ENCODE measurements at places on chromosomes 12 and 14.

DNA sequence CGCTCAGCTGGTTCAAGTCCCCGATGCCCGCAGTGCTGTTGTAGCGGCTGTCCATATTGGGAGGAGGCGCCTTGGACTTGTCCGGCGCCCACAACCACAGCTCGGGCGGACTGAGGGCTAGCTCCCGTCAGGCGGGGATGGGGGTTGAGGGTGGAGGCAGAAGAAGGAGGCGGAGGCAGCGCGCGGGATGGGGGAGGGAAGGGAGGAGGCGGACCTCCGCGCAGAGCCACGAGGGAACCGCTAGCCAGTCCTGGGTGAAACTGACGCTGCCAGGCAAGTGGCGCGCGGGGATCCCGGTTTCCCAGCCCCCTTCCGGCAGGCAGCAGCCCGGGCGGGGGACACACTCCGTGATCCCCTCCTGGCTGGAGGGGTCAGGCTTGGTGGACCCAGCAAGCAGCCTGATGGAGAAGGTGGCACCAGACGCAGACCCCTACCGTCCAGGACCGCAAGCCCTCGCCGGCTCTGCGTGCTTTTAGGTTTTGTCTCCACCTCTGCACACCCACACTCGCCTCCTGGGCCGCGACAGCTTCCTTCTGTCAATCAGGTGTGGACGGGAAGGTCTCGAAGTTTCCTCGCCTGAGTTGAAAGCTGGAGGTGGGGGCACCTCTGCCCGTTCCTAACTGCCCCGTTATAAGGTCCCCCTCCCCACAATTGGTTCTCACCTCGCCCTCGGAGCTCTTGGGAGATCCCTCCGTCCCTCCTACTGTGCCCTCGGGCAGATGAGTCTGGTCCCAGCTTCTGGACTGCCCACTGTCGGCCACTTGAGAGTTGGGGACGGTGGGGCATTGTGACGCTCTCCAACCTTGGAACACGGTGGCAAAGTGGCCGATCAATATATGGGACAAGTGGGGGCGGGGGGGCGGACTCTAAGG, at the start of gene CPNE8:
CPNE8 (minus strand) TSS at position 112 of the 872 bp plus-strand sequence; CDS start at position 55, 57 bp downstream.
- DNase-seq = peak; percentile 26

DNA sequence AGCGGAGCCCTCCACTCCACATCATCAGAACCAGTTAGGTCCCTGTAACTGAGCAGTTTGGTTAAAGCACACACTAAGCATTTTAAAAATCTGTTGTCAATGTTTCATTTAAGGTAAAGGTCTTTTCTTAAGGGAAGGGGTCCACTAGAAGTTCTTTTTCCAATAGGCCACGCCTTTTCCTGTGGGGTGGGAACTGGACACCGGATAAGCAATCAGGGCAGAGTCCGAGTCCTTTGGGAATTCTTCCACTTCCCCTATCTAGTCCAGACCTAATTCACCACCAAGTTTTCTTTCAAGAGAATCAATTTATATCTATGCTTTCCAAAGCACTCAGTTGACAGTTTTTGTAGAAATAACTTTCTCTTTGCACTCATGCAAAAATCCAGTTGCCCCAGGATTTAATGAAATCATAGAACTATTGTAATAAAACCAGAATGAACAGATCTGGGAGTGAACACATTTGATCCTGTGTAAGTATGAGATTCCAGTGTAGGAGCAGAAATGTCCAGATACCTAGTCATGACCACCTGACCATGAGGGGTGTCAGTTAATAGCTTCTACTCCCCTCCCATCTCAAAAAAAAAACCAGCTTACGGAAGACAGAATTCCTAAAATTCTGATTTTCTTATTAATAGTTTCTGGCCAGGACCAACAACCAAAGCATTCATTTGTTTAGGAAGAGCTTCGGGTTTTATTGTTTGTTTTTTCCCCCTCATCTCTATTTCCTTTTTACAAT, 11.7 kb downstream of the VPS37B start:
- no peak for DNase-seq

- peak; percentile 1 for DNase-seq
Observed at GRCh38 chr12:1844661-1845409, 24.5 kb downstream of the LRTM2 start.

DNA sequence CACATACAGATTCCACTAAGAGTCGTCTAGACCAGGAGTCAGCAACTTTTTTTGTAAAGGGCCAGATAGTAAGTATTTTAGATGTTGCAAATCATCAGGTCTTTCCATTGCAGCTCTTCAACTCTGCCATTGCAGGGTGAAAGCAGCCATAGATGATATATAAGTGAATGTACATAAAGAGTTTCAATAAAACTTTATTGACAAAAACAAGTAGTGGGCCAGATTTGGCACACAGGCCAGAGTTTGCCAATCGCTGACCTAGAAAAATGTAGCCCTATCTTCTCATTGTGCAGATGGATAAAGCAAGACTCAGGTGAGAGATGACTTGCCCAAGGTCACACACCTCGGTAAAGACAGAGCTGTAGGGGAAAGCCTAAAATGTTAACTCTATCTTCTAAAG, 474.7 kb downstream of the MED13L start:
- DNase-seq = no peak

DNA sequence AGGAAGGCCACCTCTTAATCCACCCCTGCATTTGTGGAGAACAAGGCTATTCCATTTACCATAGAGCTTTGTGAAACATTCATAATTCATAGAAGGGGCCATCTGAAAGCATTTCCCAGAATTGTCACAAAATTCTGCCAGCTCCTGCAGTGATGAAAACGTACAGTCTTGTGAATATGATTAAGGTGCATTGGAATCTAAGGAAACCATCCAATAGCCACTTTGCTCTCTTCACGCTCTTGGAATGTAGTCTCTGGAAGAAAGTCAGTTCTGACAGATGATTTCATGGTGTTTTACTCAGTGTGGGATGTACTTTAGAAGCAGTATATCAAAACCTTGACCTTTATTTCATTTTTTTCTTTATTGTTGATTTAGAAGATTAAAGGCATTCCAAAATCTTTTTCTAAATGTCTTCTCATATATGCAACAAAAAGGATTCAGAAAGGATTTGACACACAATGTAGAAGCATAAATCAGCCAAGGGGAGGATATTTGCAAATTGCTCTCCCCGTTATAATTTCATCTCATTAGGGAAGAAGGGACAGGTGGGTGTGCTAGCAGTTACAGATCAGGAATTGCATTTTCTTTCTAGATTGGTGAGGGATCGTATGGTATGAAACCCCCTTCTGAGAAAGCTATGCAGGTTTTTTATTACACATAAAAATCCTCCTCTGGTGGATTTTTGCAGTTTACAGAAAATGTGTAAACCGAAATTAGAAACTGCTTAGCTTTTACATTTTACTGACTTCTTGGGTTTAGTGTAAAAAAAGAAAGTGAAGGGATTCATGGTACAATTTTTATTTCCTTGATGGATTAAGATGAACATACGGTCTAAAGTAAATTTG, 390.2 kb downstream of the LRIG3 start:
- no peak for DNase-seq

DNA sequence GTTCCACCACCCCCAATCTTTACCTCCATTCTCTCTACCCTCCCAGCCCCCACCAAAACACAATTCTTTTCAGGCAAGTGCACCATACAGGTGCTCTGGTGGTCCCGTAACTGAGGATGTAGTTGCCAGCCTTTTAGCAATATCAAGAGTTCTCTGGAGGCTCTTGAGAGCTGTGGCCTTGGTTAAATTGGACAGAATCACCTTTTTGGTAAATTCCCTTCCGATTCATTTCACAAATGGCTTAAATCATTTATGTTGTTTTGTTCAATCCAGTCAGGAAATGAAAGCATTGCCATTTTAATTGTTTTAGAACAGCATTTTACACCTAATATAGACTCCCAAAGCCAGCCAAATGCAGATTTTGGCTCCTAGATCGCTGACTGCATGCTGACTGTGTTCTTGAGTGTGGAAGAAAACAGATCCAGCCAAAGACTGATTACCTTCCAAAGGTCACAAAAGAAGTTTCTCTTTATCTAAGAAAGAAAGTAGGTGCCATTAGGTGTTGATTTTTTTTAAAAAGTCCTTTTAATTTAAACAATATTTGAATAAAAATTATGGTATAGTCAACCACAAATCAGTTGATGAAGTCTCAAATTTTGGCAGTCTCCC, 25.6 kb downstream of the CRADD start:
- DNase-seq = no peak

DNA sequence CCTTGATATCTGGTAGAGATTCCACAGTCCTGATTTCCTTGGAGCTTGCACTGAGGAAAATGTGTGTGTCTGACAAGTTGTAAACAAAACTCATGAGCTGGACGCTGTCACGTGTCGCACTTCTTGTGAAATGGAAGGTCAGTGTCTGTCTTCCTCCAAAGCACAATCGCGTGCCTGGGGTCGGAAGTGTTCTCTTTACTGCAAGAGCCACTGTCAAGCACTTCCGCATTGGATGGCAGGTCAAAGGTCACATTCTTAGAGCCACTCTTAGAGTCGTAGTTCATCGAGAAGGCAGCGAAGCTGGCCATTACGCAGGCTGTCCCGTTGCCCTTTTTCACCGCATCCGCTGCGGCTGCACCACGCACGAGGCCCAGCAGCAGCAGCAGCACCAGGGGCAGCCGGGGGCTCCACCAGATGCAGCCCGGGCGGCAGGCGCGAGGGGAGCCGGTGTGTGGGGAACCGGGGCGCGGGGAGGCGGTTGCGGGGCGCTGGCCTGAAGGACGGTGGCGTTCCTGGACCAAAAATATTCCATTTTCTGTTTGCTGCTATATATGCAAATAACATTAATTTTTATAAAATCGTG, 45.0 kb downstream of the LRTM2 start:
- DNase-seq = no peak

GRCh38 chr12:119802472-119802871, 74.6 kb downstream of the CIT start:
- no peak for DNase-seq

- no peak for DNase-seq
Observed at GRCh38 chr12:7503686-7504415, at the start of gene CD163. Gene CD163, minus strand, starts transcription at chr12:7503777. Its CDS starts 87 bp downstream, at chr12:7503690.

DNA sequence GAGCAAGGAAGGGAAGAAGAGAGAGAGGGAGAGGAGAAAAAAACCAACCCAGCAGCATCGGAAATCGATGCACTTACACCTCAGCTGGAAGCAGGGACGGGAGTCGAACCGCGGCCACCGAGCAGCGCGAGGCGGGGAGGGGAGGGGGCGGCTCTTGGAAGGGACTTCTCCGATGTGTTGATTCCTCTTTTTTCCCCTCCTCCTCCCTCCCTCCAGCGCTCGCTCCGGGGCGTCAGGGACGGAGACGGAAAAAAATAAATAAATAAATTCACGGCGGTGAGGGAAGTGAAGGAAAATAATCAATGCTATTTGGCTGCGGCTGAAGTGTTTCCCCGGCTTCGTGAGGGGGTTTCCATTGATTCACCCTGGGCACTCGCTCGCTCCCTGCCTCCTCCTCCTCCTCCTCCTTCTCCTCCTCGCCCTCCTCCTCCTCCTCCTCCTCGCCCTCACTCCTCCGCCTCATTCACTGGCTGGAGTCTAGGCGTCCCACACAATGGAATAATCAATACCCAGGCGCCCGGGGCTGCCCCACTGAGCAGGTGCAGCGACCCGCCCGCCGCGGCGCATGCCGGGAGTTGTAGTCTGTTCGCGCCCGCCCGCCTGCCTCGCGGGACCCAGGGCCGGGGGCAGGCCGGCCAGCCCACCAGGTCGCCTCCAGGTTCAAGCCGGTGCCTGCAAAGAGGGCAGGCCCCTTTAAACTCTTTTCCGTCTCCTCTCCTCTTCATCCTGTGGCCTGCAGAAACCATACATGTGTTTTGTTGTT, at the start of gene ZFHX2:
ZFHX2 (minus strand) TSS at position 500 of the 763 bp plus-strand sequence. CDS start 16,440 bp downstream, outside the sequence.
- DNase-seq = peak; percentile 84

- no peak for DNase-seq
Observed at GRCh38 chr14:102209224-102209966, 69.7 kb downstream of the WDR20 start.

- no peak for DNase-seq
Observed at GRCh38 chr12:15688202-15688736, 100.9 kb downstream of the EPS8 start.

GRCh38 chr12:7395950-7396349, 48.0 kb downstream of the CD163L1 start:
- DNase-seq = no peak

- peak; percentile 34 for DNase-seq
Observed at GRCh38 chr12:26122681-26123481, 2.0 kb downstream of the BHLHE41 start.

DNA sequence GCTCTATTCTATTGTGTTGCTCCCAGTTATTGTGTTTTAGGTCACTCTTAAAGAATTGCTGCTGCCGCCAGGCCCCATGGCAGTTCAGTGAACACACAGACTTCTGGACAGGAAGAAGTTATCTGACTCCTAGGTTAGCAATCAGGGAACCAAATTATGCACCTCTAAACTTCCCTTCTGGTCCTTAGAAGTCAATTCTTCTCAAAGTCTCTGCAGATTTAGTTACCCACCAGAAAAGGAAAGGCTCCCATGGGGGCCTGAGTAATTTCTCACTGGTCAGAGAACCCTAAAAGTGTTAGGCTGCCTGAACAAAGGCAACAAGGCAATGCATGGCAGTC, 10.0 kb downstream of the EMP1 start:
- no peak for DNase-seq

GRCh38 chr14:100569734-100570286, 17.4 kb downstream of the BEGAIN start:
- DNase-seq = no peak

- DNase-seq = no peak
Observed at GRCh38 chr12:79871621-79872020, 63.3 kb downstream of the PPP1R12A start.

- peak; percentile 2 for DNase-seq
Observed at GRCh38 chr12:69415471-69416275, 54.5 kb upstream of the FRS2 start.

GRCh38 chr14:90034835-90035525, 26.8 kb upstream of the KCNK13 start:
- no peak for DNase-seq

DNA sequence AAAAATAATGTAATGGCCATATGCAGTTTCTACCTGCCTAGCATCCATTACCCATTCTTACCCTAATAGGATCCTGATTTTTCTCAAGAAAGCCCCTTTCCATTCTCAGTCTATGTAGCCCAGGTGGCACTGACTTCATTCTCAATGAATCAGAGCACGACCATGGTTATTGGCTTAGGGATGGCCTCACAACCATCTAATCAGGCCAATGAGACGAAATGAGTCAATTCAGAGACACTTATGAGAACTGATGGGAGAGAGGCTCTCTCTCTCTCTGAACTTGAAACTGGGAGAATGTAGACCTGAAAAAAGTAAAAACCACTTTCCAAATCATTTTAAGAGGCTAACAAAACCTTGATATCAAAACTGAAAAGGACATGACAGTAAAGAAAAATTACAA, 45.3 kb upstream of the OXA1L start:
- no peak for DNase-seq

GRCh38 chr14:99632410-99633035, 12.4 kb upstream of the HHIPL1 start:
- DNase-seq = no peak

- no peak for DNase-seq
Observed at GRCh38 chr12:112841240-112841639, 49.7 kb downstream of the RPH3A start.

DNA sequence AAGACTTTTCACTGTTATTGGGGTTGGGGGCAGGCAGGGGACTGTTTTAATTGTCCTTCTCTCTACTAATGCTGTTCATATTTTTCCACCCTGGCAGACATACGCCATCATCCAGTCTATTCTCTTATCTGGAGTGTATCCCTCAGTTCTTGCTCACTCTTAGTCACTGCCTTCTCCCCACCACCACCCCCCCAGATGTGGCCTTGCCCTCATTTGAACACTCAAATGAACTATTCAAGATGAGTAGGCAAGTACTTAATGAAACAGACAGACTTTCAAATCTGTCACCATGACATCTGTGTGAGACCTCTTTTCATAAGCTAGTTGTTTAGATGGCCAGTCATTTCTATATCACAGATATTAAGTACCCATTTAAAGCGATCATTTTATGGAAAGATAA, 10.1 kb downstream of the NUDT4 start:
- peak; percentile 44 for DNase-seq
